ENCODE measurements at places on chromosomes 1 and 21. TPM values are rescaled to one million over a fixed set of nuclear protein-coding genes. Genes with fewer than 3 reads are reported as not detected.

Gene GPR153
- total RNA-seq, result 6.6 TPM

Gene PTGS2
- 1.6 TPM for total RNA-seq

Gene TAL1
- total RNA-seq, result 6.2 TPM

Gene NPHS2
- not detected for total RNA-seq

Gene C1orf185
- not detected for total RNA-seq

All from breast epithelium (tissue), 4 donors.